ENCODE measurements at places on chromosomes 4 and X. TPM values are rescaled to one million over a fixed set of nuclear protein-coding genes. Genes with fewer than 3 reads are reported as not detected.

DNA sequence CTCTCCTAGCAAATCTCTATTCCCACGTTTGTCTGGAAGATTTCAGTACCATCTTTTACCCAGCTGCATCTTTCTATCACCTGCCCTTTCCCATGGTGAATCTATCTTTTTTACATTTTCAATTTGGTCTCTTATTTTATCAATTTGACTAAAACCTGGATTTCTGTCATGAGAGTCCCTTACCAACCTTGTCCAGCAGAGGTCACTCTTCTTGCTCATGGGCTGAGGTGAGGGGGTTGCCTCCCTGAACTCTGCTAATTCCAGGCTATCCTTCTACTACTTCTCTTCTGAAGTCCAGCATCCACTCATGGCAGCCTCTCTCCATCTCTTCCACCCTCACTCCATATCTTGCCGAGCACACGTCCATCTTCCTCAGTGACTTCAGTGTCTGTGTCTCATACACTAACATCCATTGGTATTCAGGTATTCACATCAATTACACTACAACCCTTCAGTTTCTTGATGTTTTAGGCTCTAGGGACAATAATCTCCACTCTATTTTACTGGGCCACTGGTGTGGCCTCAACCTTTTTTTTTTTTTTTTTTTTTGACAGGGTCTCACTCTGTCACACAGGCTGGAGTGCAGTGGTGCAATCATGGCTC, 17.8 kb upstream of the ZNF827 start:
- no peak for DNase-seq

DNA sequence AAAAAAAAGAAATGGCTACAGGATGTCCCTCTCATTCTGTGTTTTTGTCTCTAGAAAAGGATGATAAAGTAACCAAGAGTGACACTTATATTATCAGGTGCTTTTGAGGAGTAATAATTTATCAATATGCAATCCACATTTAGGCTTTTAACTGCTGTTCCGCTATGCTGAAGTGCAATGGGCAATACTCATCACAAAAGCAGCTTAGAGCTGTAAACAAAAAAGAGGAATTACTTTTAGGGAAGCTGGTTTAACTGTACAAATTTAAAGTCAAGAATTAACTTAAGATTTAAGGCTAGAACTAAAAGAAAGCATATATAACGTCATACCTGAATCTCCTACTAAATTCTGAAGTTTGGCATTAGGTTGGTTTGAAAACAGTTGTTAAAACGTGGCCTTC, 93.5 kb upstream of the DDX3X start:
- DNase-seq, result no peak

- DNase-seq, result no peak
Observed at GRCh38 chr4:175802988-175803387, 9.1 kb downstream of the GPM6A start.

GRCh38 chrX:153473126-153473525, 2.8 kb upstream of the HAUS7 start:
- no peak for DNase-seq

GRCh38 chr4:30929649-30930048, 209.5 kb downstream of the PCDH7 start:
- DNase-seq, result no peak

- DNase-seq, result no peak
Observed at GRCh38 chr4:62644372-62644771, 1444.2 kb downstream of the ADGRL3 start.

- DNase-seq, result no peak
Observed at GRCh38 chr4:145679991-145680455, at the start of gene C4orf51. Gene C4orf51, plus strand, starts transcription at chr4:145680146. Its CDS starts 58 bp downstream, at chr4:145680204.

DNA sequence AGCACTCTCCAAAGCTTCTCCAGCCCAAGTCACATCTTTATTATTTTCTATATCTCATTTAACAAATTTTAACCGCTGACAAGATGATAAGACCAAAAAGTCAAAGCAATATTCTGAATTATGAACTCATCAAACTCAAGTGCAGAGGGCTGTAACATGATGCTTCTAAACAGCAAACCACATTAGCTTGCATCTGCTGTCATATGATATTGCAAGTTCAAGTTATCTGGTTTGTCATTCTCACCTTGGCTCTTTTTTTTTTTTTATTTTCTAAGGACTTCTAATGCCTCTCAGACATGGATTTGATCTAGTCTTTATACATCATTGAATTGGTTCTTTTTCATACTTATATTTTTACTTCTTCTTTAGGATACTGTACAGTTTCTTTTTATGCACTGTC, 93.4 kb downstream of the SLC10A7 start:
- DNase-seq, result no peak

DNA sequence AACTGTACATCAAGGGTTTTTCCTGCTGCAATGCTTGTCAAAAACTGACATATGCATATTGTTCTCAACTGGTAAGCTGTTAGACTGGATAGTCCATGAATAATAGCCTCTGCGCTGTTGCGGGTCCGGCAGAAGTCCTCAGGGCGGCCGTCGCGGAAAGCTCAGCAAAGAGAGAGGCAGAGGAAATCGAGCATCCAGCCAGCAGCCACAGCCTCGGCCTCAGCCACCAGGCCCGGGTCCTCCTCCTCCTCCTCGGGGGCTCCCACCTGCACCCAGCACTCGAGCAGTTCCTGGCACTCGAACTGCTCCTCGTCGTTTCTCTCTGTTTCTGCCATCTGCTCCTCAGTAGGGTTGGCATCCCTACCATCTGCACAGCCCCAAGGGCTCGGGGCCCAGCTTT, 53.7 kb downstream of the UPRT start:
- no peak for DNase-seq

DNA sequence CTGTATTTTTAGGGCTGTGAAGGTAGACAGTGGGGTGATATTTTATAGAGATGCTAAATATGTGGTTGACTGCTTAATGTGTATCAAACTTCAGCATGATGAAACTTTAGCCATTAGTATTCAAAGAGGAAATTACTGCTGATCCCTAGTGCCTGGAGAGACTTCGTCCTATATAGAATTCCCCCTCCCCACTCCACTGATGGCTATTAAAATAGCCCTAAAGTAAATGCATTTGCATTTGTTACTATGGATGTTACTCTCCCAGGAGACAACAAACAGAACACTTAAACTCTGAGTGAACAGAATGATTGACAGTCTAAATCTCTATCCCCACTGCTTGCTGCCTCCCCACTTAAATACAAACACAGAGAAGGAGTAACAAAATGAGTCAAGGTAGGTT, 39.1 kb downstream of the ADGRL3 start:
- no peak for DNase-seq

GRCh38 chr4:185859111-185859510, 47.1 kb upstream of the SORBS2 start:
- no peak for DNase-seq

GRCh38 chr4:94721310-94721709, 36.4 kb upstream of the BMPR1B start:
- no peak for DNase-seq

GRCh38 chr4:162241857-162242256, 78.1 kb upstream of the FSTL5 start:
- no peak for DNase-seq

DNA sequence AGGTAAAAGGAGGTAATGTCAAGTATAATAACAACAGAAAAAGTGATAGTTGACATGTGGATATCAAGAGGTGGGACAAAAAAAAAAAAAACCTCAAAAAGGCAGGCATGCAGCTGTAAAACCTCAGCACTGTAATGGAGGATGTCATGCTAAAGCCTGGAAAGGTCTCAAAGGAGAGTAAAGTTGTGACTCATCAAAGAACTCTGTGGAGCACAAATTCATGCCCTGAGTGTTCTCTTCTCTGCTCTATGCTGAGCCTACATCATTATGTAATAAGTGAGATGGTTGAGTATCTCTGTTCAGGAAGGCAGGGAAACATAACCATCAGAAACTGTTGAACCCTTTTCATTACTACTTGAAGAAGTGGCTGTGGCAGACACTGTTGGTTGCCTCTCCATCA, 597.8 kb downstream of the BCOR start:
- no peak for DNase-seq

- DNase-seq, result no peak
Observed at GRCh38 chrX:11125060-11125459, 13.9 kb downstream of the HCCS start.

DNA sequence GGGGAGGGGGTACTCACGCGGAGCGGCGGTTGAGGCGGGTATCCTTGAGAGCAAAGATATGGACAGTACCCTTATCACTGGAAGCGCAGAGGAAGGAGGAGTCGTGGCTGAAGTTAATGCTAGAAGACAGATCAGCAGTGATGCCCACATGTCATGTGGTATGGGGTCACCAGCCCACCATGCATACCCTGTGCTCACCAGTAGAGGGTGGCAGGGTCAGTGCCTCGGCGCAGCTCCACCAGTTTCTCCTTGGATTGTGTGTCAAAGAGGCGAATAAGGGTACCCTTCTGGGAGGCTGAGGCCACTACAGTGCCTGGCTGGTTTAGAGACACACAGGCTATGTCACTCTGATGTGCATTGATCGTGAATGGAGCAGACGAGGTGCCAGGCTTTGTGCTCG, 1.5 kb upstream of the PRAF2 start:
- DNase-seq, result no peak

- no peak for DNase-seq
Observed at GRCh38 chrX:57674861-57675260, 5.2 kb downstream of the NLRP2B start.

DNA sequence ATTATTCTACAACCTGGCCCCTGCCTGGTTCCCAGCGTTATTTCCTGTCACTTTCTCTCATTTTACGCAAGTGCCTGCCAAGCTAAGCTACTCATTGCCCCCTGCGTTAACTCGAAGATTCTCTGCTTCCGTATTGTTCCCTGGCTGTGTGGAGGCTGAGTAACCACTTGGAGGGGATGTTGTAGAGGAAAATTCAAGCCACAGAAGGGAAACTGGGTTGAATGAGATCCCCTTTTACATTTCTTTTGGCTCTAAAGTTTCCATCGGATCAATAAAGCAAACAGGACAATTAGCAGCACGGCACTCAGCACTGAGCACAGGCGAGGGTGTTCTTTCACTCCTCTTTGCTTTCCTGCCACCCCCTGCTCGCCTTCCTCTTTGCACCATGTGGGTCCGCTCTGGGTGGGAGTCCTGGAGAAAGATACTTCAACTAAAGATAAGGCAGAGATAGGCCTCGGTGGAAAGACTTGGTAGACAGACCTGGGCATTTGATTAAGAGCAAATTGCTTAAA, 4.2 kb upstream of the TMSB4X start:
- DNase-seq, result no peak

FAM149A gene
- total RNA-seq, result 13.3 TPM

POU3F4 gene
- total RNA-seq, result not detected

MSX1 gene
- 2.1 TPM for total RNA-seq

DDX53 gene
- total RNA-seq, result not detected

UCHL1 gene
- total RNA-seq, result 8.4 TPM

TEX11 gene
- total RNA-seq, result not detected

Data from lower lobe of right lung (tissue), 2 donors.